A172 (cell line): ENCODE measurements at places on chromosomes 12 and 14. TPM values are rescaled to one million over a fixed set of nuclear protein-coding genes. Genes with fewer than 3 reads are reported as not detected.
A peak's percentile ranks its signal among the peaks of the same experiment; 100 is the strongest.

Gene BRAP
- 12.4 and 13.6 TPM in 2 replicates for total RNA-seq

Gene PIANP
- 0.24 and 2.3 TPM in 2 replicates for total RNA-seq

- peak; percentile 77 for DNase-seq
These were observed 30.3 kb downstream of the DMAC2L start for GRCh38 chr14:50342221-50343078.

- DNase-seq: no peak
These were observed 346.3 kb downstream of the ETNK1 start for GRCh38 chr12:22971247-22971646.

Gene PGF
- 2.2 and 8.8 TPM in 2 replicates for total RNA-seq

GRCh38 chr12:27498149-27498548 is 25.9 kb upstream of the PPFIBP1 start:
- no peak for DNase-seq

DNA sequence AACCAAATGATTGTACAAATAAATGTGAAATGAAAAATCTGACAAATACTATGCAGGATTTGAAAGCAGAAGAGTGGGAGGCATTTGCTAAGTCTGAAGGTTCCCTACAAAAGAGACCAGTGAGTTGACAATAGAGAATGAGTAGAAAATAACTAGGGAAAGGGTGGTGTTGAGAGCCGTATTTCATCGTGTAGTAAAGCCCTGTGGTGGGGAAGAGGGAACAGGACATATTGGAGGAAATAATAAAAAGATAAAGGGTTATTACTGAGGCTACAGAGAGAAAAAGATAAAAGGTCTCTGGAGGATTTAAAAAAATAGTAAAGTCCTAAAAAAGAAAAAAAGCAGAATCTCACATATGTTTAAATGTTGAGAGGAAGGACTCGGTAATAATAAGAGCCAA is 268.8 kb downstream of the DUSP6 start:
- no peak for DNase-seq

GRCh38 chr14:92176476-92176875 is 54.7 kb downstream of the CPSF2 start:
- no peak for DNase-seq

- no peak for DNase-seq
These were observed 5.0 kb upstream of the FBRSL1 start for GRCh38 chr12:132484891-132485441.

DNA sequence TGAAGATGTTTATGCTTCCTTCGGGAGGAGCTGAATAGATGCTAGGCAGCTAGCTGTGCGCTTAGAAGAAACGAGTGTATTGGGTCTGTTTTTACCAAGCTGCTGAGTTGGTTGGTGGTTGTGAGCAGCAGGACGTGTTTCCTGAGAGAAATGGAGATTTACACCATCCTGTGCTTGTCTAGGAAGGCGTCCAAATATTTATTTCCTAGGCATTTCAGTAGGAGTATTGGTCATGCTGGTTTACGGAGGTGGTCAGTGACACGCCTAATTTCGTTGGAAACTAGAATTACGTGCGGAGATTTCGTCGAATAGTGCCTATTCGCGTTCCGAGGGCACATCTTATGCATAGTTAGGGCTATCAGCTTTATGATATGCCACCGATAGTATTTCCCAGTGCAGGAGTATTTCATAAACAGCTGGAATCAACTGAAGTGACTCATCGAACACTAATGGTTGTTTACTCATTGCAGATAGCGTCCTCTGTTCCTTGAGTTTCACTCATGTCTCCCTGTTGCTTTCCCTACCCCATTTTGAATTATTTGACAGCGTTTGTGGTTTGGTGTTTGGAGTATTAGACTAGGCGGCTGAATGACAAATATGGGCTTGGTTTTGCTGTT is 780 bp downstream of the TBC1D15 start:
- DNase-seq: peak; percentile 67

DNA sequence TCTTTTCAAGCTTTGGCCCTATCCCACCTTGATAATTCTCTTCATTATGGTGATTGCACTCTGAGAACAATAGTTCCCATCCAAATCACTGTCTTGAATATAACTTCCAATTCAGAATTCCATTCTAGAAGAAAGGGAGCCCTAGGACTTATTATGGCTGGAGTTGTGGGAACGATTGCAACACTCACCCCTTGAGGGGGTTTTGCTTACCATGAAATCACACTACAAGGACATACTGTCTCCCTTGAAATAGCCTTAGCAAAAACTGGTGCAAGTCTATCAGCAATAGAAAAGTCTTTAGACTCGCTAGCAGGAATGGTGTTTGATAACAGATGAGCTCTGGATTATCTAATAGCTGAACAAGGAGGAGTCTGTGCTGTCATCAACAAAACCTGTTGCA is 31.4 kb upstream of the OXA1L start:
- no peak for DNase-seq

- DNase-seq: peak; percentile 42
These were observed 82.9 kb downstream of the RCOR1 start for GRCh38 chr14:102675396-102675795.

Gene MARCHF9
- total RNA-seq: 10.5 and 12.9 TPM in 2 replicates

DNA sequence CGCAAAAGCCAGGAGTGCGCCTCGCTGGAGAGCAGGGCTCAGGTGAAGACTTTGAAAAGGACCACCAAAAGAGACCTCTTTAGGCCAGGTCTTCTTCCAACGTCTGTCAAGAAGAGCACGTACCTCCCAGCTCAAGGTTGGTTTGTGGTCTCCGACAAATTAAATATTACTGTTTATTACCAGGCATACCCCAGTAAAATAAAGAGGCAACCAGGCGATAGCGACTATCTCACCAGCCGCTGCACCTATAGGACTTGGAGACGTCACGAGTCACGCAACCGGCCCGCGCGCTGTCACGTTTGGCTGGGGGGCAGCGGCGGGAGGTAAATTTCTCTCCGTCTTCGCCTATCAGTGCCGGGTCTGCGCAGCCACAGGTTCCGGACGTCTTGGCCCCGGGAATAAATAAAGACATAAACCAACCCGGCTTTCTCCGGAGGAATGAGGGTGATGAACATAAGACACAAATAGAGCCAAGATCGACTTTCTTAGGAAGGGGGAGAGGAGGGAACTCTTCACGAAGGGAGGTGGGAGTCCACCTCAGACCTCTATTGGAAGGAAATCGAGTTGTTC is 2.0 kb upstream of the TBX5 start:
- no peak for DNase-seq

Gene KRT2
- not detected in 2 replicates for total RNA-seq

DNA sequence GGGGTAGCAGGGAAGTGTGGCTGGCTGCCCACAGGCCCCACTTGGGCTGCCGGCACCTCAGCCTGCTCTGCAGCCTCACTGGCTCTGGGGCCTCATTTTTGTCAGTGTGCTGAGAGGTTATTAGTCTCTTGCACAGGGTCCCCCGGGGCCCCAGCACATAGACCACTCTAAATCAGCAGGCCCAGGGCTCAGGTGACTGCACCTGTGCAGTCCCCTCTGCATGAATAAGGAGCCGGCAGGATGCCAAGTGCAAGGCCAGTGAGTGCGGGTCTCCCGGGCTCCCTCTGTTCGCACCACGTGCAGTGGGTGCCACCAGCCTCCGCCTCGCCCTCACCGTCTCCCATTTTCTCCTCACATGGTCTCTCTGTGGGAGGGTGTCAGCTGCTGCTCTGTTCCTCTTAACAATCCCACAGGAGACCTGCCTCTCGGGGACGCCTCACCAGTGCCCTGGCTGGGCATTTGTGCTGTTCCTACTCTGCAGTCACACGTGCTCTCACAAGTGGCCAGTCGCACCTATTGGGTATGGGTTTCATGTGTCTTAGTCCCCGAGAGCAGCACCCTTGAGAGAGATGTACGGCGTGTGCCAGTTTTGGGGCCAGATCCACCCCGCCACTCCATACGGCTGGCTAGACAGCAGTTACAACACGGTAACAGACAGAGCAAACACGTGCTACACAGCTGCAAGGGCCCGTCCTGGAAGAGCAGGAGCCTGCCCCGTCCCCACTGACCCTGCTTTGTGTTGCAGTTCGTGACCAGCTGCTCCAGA is 40.4 kb downstream of the MMAB start:
- DNase-seq: no peak

GRCh38 chr12:59874781-59875180 is 279.0 kb downstream of the SLC16A7 start:
- no peak for DNase-seq

- no peak for DNase-seq
These were observed 17.1 kb upstream of the SLC6A12 start for GRCh38 chr12:230925-231671.

Gene TCL1A
- total RNA-seq: not detected in 2 replicates

DNA sequence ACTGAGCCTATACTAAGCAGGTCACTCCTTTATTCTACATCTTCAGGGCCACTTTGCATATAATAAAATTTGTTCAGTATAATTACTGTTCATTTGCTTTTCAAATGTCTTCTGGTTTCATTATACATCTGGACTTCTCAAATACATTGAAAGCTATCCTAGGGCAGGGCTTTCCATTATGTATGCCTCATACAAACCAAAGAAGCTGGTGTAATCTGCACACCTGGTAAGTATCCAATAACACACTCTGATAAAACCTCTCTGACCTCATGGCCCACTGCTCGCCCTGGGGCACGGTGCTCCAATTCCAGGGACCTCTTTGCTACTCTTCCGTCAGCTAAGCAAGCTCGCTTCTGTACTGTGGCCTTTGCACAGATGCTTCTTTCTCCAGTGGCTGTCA is 21.9 kb upstream of the ISM2 start:
- no peak for DNase-seq

DNA sequence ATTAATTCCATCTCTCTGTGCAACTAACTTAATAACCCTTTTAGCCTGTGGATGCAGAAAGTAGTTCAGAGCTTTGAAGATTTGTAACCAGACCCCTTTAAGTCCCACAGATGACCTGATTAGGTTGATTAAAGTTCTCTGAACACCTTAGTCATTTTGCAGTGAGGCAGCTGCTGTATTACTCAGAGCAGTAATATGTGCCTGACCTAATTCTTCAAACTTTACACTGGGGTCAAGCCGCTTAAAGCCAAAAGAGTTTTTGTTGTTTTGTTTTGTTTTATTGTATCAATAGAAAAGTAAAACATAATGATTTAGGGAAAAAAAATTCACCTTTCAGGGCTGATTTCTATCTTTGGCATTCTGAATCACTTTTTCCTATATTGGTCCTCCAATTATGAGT is 78.6 kb upstream of the PLEKHG7 start:
- peak; percentile 55 for DNase-seq
